CD4-positive, alpha-beta memory T cell (primary cell): ENCODE measurements at places on chromosomes 2 and 18.

GRCh38 chr2:119025013-119025412, 83.0 kb downstream of the MARCO start:
- no peaks in the 10 kb centered on the region for H3K36me3 ChIP-seq
- no peaks in the 10 kb centered on the region for H3K4me1 ChIP-seq
- H3K4me3 ChIP-seq, result no peak overlapping the region
- H3K27ac ChIP-seq, result no peak overlapping the region
- no peaks in the 10 kb centered on the region for H3K27me3 ChIP-seq

- no peak overlapping the region for H3K27ac ChIP-seq
- no peaks in the 10 kb centered on the region for H3K36me3 ChIP-seq
- H3K4me3 ChIP-seq, result no peak overlapping the region
- no peak for DNase-seq
- no peaks in the 10 kb centered on the region for H3K27me3 ChIP-seq
- H3K4me1 ChIP-seq, result no peaks in the 10 kb centered on the region
Measured at GRCh38 chr2:237314198-237314597, 99.8 kb downstream of the COL6A3 start.

- no peaks in the 10 kb centered on the region for H3K27me3 ChIP-seq
- DNase-seq, result no peak
- no peak overlapping the region for H3K4me3 ChIP-seq
- no peak overlapping the region for H3K27ac ChIP-seq
- H3K4me1 ChIP-seq, result no peaks in the 10 kb centered on the region
Measured at GRCh38 chr2:220855296-220855695, 716.8 kb downstream of the EPHA4 start.

- no peaks in the 10 kb centered on the region for H3K4me1 ChIP-seq
- H3K27me3 ChIP-seq, result no peaks in the 10 kb centered on the region
- no peak overlapping the region for H3K27ac ChIP-seq
- no peaks in the 10 kb centered on the region for H3K36me3 ChIP-seq
Measured at GRCh38 chr2:231900486-231900942, 25.7 kb downstream of the NPPC start.

- no peak for DNase-seq
- H3K27ac ChIP-seq, result no peak overlapping the region
- H3K27me3 ChIP-seq, result no peaks in the 10 kb centered on the region
- no peaks in the 10 kb centered on the region for H3K4me1 ChIP-seq
- no peaks in the 10 kb centered on the region for H3K36me3 ChIP-seq
Measured at GRCh38 chr18:74234326-74235171, 57.2 kb downstream of the CYB5A start.

DNA sequence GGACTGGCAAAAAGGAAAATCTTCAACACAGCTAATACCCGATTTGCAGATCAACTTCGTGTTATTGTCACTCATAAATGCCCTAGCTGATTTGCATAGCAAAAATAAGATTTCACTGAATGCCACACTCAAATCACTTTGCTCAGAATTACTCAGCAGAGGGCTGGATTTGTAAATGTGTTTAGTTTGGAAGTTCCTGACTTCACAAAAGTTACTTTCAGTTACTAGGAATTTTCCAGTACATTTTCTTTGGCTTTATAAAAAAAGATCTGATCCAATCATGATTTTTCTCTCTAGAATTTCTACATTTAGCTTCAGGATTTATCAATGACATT, 433.3 kb upstream of the ID2 start:
- DNase-seq, result no peak
- no peaks in the 10 kb centered on the region for H3K27me3 ChIP-seq
- no peaks in the 10 kb centered on the region for H3K36me3 ChIP-seq
- no peak overlapping the region for H3K27ac ChIP-seq
- H3K4me1 ChIP-seq, result no peaks in the 10 kb centered on the region

DNA sequence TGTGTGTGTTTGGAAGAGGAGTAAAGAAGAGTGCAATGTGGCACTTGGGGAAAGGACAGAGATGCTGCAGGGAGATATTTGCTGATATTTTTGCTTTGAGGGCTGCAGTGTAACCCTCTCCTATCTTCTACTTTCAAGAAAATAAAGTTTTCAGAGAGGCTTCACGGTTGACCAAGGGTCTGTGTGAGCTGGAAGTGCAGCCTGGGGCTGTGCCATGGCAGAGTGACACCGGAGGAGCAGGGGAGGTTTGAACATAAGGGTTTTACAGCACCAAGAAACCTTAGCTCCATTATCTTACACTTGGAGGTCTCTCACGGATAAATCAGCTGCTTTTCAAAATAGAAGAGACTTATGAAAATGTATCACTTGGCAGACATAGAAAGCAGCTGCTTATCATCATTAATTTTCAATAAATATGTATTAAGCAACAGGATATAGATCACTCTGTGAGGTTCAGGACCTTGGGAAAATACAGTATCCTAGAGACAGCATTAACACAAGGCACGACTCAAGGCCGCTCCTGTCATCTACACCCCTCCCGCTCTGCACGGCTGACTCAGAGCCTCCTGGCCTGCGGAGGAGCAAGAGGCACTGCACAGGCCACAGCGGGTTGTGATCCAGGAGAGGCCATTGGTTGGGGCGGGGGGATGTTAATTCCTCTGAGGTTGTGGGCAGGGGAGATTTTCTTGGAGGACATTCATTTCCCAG, 127.8 kb downstream of the COPS8 start:
- H3K27ac ChIP-seq, result no peak overlapping the region
- no peaks in the 10 kb centered on the region for H3K4me1 ChIP-seq
- H3K4me3 ChIP-seq, result no peak overlapping the region
- H3K27me3 ChIP-seq, result no peaks in the 10 kb centered on the region

DNA sequence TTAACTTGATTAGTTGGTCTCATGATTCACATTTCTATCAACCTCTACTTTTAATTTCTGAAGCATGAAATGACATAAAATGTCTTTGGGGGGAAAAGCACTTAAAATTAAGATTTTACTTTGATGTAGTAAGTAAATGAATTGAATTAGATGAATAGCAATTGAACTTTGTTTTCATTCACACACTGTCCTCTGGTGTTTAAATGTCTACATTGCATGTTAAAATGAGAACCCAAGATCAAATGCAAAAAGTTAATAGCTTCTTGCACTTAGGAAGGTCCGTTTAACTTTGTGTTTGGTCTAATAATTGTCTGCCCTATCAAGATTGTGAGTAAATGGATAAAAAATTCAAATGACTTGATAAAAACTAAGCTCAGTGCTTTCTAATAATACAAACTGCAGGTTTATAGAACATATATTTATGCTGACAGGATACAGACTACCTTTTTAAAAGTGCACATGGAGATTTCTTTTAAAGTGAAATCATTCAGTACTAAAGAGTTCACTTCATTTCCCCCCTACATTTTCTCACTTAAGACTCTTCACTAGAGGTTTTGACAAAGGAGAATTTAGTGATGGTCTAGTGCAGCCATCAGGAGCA, 156.2 kb upstream of the NABP1 start:
- no peaks in the 10 kb centered on the region for H3K4me1 ChIP-seq
- no peaks in the 10 kb centered on the region for H3K36me3 ChIP-seq
- H3K27ac ChIP-seq, result no peak overlapping the region
- no peak overlapping the region for H3K4me3 ChIP-seq
- H3K27me3 ChIP-seq, result no peaks in the 10 kb centered on the region

DNA sequence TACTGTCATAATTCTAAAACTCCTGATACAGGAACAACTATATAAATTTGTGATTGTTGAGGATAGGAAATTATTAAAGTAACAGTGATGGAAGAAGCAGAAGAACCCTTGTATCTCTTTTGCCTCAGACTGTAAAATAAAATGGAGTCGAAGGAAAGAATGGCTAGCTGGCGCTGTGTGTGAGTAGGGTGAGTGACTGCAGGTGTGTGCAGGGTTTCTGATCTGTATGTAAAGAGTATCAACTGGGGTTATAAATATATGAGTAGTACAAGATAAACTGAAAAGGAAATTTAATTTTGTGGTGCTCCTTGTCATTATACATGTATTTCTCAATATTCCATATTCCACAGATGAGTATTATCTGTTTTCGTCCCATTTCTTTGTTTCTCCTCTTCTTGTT, 15.2 kb downstream of the POLI start:
- no peak overlapping the region for H3K4me3 ChIP-seq
- DNase-seq, result no peak
- H3K36me3 ChIP-seq, result peaks cover 21% of the 10 kb centered on the region
- peaks cover 15% of the 10 kb centered on the region for H3K4me1 ChIP-seq
- H3K27me3 ChIP-seq, result no peaks in the 10 kb centered on the region

DNA sequence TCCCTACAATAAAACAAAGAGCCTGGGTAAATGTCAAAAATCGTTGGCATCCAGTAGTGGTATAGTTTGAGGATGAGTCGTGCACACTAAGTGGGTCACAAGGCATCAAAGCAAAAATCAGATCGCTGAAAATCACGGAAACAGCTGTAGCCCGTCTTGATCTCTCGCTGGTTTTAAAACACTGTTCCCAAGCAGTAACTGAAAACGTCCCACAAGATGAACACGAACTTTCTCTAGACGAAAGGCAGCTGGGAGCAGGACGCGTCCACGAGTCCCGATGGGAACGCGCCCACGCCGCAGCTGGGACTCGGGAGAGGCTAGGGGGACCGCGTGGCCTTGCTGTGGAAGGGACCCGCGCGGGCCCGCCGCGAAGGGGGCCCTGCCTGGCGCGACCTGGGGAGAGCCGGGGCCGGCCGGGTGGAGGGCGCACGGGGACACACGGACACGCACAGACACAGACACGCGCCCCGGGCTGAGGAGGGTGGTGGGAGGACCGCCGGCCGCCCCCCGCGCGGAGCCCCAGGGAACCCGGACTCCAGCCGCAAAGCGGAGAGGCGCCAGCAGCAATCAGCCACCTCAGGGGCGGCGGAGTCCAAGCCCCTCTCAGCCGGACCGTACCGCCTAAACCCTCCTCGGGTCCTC, 651 bp downstream of the STK17B start:
- peak overlapping the region; percentile 92 for H3K27ac ChIP-seq
- peak; percentile 71 for DNase-seq
- peaks cover 47% of the 10 kb centered on the region for H3K4me1 ChIP-seq
- peaks cover 6% of the 10 kb centered on the region for H3K36me3 ChIP-seq
- peak overlapping the region; percentile 86 for H3K4me3 ChIP-seq

DNA sequence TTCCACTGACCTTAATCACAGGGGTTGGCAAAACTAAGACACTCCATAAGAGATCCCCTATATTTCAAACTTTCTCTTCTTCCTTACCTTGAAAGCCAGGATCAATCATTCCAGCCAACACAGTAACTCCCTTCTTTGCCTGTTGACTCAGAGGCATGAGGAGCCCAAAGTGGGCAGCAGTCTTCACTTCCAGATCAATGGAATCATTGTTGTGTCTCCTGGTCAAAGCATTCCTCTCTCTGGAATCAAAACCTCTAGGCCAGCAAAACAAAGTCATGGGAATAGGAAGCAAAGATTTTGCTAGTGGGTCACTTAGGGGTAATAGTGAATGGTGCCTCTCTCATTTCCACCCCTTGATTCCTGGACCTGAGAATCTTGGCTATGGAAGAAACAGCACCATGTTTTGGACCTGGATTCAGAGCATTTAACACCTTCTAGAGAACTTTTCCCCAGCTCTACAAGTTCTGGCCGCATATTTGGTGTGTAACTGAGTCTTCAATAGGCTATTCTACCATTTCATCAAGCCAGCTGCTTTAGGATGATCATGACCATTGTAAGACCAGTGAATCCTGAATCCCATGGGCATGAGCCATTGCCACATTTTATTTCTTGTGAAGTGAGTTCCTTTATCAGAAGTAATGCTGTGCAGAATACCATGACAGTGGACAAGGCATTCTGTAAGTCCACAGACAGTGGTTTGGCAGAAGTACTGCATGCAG, 65.7 kb upstream of the SERPINE2 start:
- no peaks in the 10 kb centered on the region for H3K27me3 ChIP-seq
- H3K36me3 ChIP-seq, result no peaks in the 10 kb centered on the region
- no peaks in the 10 kb centered on the region for H3K4me1 ChIP-seq
- H3K4me3 ChIP-seq, result no peak overlapping the region
- DNase-seq, result no peak

DNA sequence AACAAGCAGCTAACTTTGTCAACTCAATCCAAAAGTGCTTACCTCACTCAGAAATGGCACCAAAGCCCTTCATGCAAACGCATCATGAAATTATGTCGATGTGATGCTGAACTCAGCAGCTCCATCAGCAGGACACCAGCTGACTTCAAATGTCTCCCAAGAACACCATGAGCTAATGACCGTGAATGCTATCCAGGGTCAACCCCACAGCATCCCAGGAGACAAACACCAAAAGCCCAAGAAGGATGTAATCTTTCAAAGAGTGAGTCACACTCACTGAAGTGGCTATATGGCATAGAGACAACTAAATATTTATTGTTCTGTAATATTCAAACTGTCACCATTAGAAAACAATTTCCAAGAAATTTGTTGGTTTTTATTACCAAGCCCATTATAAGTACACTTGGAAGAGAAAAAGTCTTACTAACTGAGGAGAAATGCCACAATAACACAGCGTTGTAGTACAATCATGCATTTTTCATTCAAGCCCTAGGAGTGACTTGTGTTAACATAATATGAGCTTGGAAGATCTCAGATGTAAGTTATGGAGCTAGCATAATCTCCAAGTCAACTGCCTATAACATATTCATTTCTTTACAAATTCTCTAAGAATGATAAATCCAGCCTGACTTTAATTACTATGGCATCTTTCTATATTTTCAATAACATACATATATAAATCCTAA, 165.0 kb upstream of the CCDC68 start:
- DNase-seq, result no peak
- no peaks in the 10 kb centered on the region for H3K27me3 ChIP-seq
- H3K4me1 ChIP-seq, result no peaks in the 10 kb centered on the region
- no peak overlapping the region for H3K4me3 ChIP-seq
- no peaks in the 10 kb centered on the region for H3K36me3 ChIP-seq

- no peak overlapping the region for H3K27ac ChIP-seq
- H3K36me3 ChIP-seq, result no peaks in the 10 kb centered on the region
- DNase-seq, result no peak
- H3K4me3 ChIP-seq, result no peak overlapping the region
- no peaks in the 10 kb centered on the region for H3K4me1 ChIP-seq
Measured at GRCh38 chr2:154961676-154962075, 263.2 kb downstream of the KCNJ3 start.

DNA sequence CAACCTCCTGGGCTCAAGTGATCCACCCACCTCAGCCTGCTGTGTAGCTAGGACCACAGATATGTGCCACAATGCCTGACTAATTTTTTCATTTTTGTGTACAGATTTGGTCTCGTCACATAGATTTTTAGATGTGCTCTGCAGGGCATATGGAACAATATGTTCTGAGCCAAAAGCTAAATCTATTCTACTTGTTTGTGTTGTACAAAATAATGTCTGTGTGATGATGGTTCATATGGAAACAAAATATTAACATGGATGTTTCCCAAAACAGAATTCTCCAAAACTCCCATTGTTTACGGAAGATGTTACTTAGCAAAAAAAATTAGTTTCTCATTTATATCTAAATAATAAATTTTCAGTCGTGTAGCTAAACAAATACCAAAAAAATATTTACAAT, 12.6 kb upstream of the KLHL23 start:
- H3K4me3 ChIP-seq, result no peak overlapping the region
- H3K27me3 ChIP-seq, result no peaks in the 10 kb centered on the region
- H3K36me3 ChIP-seq, result no peaks in the 10 kb centered on the region
- DNase-seq, result no peak

- DNase-seq, result no peak
- H3K36me3 ChIP-seq, result no peaks in the 10 kb centered on the region
- no peak overlapping the region for H3K4me3 ChIP-seq
- no peaks in the 10 kb centered on the region for H3K27me3 ChIP-seq
- H3K4me1 ChIP-seq, result no peaks in the 10 kb centered on the region
- H3K27ac ChIP-seq, result no peak overlapping the region
Measured at GRCh38 chr2:21220930-21221329, 97.2 kb downstream of the TDRD15 start.

GRCh38 chr2:61017556-61018317, at the start of the genes PEX13 and PUS10:
Gene PEX13, plus strand, starts transcription at chr2:61017720. Its CDS starts 40 bp downstream, at chr2:61017760.
Gene PUS10, minus strand, starts transcription at chr2:61018255. Its CDS starts 6,365 bp downstream, at chr2:61011890.
- peaks cover 25% of the 10 kb centered on the region for H3K4me1 ChIP-seq
- H3K27ac ChIP-seq, result peak within 1 kb of the TSS; percentile 80
- H3K4me3 ChIP-seq, result peak within 1 kb of the TSS; percentile 91
- no peaks in the 10 kb centered on the region for H3K36me3 ChIP-seq

- no peak overlapping the region for H3K27ac ChIP-seq
- no peaks in the 10 kb centered on the region for H3K36me3 ChIP-seq
- peaks cover 6% of the 10 kb centered on the region for H3K4me1 ChIP-seq
Measured at GRCh38 chr18:44686156-44686555, 5.5 kb downstream of the SETBP1 start.
